ENCODE measurements at places on chromosomes 12 and 14.

DNA sequence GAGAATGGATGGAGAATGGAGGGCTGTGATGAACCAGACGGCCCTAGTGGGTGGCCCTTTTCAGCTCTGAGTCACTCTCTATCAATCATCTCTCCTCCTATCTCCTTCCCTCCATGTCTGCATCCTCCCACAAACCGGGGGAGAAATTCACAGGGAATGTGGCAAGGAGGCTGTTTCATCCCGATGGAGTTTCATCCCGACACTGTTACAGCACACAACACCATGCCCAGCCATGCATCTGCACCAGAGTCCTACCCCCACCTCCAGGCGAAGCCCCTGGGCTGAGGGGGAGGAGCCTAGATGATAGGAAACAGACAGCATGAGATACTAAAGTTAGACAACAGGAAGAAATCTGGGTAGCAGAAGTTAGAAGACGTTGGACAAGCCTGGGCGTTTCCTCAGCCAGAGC is 20.8 kb downstream of the SLC8B1 start:
- DNase-seq = no peak

DNA sequence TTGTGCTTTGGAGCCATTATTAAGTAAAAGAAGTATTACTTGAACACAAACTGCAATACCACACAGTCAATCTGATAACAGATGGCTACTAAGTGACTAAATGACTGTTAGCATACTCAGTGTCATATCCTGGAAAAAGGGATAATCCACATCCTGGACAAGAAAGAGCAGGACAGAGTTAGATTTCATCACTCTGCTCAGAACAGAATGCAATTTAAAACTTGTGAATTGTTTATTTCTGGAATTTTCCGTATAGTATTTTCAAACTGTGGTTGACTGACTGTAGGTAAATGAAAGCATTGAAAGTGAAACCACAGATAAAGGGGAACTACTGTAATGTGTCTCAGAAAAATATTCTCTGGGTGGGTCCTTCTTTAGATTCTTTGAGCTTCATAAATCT is 458.8 kb downstream of the TMEM117 start:
- no peak for DNase-seq

GRCh38 chr12:50326590-50327284 is 43.4 kb upstream of the LIMA1 start:
- DNase-seq = no peak

DNA sequence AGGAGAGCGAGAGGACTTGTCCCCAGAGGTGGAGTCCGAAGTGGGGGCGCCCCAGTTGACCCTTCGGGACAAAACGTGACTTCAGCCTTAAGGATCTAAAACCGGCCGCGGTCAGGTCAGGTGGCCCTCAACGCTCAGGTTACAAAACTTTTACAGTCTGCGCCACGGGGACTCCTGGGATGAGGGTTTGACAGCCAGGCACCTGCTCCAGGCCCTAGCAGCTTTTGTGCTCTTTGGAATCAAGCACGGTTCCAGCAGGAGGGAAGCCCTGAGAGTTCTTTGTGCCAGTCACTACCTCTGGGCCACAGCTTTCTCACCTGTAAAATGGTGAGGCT is 337 bp downstream of the ZC2HC1C start:
- no peak for DNase-seq

DNA sequence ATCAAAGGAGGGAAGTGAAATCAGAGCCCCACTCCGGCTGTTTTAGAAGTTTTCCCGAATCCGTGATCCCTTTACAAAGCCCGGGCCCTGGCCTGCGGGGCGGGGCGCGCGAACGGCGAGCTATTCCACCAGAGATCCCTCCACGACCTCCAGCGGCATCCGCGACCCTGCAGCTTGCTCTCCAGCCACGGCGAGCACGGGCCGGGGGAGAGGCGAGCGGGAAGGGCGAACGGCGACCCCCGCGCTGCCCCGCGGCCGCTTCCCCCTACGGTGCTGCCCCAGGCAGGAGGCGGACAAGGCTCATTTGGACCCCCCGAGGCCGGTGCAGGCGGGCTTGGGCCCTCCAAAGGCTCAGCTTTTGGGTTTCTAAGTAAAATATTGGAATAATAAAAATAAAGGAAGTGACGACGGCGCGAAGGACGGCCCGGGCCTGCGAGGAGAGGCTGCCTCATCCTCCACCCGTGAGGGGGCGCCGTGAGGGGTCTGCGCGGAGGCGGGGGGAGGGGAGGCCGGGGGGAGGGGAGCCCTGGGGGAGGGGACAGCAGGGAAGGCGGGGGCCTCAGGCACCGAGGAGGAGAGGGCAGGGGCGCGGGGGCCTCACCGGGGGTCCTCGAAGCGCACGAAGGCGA is 613 bp downstream of the SRSF9 start:
- DNase-seq = peak; percentile 63

DNA sequence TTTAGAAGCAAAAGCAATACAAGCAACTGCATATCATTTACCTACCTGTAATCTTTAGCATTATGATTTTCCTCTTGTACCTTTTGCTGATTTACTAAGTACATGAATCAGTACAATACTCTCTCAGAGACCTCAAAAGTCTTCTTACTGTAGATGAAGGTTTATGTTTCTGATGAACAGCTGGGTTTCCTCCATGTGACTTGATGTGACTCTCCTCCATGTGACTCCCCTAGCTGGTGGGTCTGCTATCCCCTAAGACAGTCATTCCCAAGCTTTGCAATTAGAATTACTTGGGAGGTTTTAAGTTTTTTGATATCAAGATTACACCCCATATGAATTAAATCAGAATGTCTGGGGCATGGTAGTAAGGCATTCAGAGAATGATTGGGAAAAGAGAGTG is 32.0 kb upstream of the ABCC9 start:
- DNase-seq = no peak

Measured in anterior cingulate cortex (tissue), 58 donors.